ENCODE measurements at places on chromosomes 4 and X.

DNA sequence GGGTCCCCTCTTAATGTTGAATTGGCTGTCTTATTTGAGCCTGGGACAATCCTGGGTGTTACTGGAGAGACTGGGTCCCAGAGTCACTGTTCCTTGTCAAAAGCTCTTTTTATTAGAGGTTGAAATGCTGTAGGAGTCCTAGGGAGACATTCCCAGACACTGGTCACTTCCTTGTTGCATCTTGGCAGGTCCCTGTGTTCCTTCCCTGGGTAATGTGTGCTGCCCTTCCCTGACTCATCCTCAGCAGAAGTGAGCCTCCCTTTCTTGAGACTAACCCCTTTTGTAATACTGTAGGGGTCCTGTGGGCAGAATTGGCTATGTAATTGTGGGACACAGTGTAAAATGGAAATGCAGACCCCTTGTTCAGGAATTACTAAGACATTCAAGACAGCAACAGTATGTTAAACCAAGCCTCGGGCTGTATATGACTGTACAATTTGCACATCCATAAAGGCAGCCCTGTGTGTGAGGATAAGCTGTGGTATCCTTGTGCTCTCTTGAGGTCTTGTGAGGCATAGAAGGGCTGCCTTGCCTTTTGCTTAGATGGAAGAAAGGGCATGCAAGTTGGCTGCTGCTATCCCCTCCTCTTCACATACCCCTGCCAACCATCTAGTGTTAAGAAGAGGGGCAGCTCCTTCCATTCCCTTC is 53.5 kb downstream of the DCLK2 start:
- DNase-seq = no peak

DNA sequence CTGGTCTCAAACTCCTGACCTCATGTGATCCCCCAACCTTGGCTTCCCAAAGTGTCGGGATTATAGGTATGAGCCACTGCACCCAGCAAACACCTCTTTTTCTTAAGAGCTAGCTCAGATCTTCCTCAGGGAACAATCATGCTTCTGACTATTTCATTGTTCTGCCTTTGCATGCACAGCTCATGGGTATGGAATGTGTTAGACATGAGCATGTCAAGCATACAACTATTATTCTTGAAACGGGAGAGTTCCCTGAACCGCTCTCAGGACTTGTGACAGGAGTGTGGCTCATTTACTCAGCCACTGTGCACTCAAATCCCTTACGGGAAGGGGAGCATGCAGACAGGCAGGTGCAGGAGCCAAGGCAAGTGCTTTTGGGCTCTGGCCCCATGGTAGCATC is 231.7 kb upstream of the TAPT1 start:
- DNase-seq = no peak

- no peak for DNase-seq
Measured at GRCh38 chrX:105483011-105483410, 262.5 kb upstream of the TEX13A start.

DNA sequence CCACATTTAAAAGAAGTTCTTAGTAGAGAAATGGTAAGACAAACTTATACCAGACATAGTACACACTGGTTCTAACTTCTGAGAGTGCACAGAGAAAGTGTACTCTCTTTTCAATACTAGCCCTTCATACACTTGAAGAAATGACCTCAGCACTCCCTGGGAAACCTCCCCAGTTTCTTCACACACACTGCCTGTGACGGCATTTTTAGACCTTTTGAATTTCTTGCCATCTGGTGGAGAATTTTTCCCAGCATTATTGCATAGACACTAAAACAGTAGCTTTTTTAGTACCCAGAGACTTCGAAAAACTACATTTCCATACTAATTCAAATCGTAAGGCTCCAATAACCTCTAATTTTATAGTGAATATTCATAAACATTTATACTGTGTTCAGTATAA is 341.6 kb upstream of the MAOA start:
- no peak for DNase-seq

DNA sequence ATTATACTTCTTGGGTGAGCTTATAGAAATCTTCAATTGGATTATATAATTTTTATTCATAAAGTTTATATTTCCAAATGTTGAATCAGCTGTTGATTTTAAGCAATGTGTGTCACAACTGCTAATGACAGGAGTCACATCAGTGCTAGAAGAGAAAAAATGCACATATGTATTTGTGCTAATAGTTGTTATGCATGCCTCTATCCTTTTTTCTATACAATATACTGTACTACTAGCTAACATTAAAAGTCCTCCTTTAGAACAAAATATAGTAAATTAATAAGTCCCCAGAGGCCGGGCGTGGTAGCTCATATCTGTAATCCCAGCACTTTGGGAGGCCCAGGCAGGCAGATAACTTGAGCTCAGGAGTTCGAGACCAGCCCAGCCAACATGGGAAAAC is 23.7 kb upstream of the HNRNPD start:
- no peak for DNase-seq

GRCh38 chr4:1961563-1961962 is 47.2 kb downstream of the NELFA start:
- no peak for DNase-seq

- no peak for DNase-seq
Measured at GRCh38 chrX:136204571-136204970, 46.6 kb downstream of the MAP7D3 start.

DNA sequence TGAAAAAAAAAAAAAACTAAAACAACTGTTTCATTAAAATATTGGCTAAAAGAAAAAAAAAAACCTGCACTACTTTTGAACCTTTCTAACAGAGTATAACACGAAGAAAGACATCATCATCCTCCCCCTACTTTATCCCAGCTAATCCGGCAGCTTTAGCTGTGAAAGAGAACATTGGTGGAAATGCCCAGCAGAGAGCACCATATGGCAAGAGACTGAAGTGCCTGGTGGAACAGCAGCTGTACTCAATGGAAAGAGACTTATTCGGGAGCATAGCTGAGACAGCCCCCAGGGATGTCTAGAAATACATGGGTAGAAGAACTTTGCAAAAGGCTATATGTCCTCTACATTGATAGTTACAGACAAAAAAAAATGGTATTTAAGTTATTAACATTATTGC is 30.3 kb downstream of the STPG2 start:
- no peak for DNase-seq

DNA sequence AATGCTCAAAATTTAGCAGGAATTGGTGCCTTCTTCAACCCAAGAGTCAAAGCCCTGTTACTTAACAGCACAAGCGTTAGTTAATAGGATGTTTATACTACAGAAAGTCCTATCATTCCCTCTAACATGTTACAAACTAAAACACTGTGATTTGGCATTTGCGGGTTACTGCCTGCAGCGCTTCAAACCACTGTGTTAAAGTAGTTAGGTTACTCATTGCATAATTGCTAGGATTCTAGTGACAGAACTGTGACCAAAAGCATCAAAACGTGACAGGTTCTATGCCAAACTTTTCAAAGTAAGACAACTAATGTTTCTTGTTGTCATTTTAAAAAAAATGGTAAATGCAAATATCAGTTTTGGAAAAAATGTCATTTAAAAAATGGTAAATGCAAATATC is 442.8 kb upstream of the ZFP42 start:
- DNase-seq = no peak

DNA sequence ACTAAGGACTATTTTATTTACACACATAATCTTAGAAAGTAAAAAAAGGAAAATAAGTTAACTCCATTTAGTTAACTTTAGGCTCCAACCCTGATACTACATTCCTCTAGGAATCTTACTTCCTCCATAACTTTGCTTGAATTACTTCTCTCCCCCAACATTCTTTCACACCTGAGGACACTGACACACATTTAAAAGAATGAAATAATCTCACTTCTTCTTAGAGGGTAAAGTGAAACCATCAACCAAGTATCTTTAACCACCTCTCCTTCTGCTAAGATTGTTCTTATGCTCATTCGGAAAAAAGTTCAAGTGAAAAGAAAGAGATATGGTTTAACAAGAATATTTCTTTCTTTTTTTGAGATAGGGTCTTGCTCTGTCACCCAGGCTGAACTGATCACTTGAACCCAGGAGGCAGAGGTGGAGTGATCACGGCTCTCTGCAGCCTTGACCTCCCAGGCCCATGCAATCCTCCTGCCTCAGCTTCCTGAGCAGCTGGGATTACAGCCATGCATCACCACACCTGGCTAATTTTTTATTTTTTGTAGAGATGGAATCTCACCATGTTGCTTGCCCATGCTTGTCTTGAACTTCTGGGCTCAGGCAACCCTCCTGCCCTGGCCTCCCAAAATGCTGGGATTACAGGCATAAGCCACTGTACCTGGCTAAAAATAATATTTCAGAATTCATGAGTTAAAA is 28.5 kb downstream of the SLC25A4 start:
- no peak for DNase-seq

DNA sequence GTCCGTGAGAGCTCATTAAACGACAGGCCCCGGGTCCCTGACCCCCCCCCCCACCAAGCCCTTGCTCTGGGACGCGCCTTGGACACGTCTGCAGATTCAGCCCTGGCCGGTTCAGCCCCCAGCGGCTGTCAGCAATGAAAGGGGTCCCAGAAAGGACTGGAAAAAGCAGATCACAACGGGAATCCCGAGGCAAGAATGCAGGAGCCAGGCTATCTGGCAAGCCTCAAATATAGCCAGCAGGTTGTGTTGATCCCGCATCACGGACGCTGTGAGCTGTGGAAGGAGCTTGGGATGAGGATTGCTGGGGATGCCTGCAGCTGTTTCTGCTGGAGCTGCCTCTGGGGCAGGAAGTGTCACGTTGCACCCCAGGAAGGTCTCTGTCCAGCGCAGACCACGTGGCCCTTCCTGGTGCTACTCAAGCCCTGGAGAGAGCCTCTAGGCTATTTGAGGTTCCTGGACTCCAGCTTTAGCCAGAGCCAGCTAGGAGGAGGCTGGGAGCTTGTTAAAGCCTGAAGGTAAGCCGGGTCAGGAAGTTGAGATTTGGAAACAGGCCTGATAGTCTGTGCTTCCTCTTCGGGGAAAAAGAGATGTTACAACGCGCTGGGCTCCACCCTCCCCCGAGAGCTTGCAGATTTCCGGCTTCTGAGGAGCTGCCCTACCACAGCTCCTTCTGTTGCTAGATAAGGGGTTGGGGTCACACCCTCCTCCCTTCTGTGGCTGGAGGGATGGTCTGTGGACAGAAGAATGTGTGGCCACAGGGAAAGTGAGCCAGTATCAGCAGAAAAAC is 19.3 kb upstream of the CSF2RA start:
- DNase-seq = no peak

- no peak for DNase-seq
Measured at GRCh38 chrX:154599531-154599930, 14.6 kb downstream of the CTAG1A start.

DNA sequence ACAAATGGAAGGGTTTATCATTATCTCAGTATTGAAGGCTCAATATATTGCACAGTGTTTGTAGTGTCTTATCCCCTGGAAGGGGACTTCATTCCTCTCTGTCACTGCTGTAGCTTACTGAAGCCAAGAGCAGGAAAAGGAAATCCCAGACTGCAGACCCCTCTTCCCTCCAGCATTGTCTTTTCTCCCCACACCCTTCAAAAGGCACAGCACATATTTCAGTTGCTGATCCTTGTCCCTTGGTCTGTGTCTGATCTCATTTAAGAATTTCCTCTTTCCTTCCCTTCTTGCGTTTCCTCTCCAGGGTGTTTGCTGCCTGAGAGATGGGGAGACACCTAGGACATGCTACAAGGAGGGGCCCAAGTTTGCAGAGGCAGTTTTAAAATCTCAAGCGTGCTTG is 40.1 kb downstream of the STIM2 start:
- DNase-seq = no peak

DNA sequence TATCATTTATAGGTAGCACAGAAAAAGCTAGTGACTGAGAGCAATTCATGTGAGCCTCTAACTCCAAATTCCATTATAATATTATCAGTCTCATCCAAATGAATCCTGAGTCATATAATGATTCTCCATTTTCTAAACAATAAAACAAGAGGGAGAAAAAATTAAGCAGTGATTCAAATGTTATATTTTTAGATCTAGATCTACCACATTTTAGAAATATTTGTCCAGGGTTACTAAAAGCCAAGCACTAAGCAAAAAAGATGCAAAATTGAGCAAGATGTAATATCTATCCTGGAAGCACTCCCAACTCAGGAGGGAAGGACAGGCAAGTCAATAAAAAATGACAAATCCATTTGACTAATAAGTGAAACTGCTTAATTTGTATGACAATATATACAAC is 172.8 kb downstream of the FBXW7 start:
- no peak for DNase-seq

GRCh38 chr4:169921732-169922131 is 104.5 kb downstream of the MFAP3L start:
- no peak for DNase-seq

DNA sequence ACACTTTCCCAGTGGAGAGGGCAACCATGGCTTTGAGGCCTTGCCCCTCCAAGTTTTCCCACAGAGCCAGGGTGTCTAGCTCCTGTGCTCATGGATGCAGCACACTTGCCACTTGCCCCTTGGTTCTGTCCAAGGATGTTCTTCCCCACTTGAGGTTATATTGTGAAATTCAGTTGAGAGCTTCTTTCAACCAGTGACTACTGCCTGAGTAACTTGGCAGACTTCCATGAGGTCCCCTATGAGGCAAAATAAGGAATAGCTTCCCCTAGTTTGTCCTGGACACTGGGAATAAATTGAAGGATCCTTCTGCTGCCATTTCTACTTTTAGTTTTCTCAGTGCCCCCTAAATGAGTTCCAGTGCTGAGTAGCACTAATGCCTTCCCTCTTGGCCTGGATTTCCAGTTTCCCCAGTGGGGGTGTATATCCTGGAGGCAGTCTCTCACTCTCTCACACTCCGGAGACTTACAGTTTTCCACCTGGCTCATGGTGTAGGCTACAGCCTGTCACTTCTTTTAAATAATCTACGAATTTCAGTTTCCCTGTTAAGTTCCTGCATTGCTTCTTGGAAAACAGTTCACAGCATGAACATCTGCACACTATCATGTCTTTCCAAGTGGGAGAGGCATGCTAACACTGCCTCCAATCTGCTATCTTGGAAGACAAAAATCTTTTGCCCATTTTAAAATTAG is 36.4 kb upstream of the ADH4 start:
- DNase-seq = no peak

- DNase-seq = no peak
Measured at GRCh38 chr4:74377714-74378113, 12.8 kb downstream of the EREG start.

- DNase-seq = no peak
Measured at GRCh38 chr4:137949746-137950145, 292.4 kb downstream of the SLC7A11 start.

GRCh38 chr4:100495074-100495473 is 22.7 kb downstream of the EMCN start:
- no peak for DNase-seq

DNA sequence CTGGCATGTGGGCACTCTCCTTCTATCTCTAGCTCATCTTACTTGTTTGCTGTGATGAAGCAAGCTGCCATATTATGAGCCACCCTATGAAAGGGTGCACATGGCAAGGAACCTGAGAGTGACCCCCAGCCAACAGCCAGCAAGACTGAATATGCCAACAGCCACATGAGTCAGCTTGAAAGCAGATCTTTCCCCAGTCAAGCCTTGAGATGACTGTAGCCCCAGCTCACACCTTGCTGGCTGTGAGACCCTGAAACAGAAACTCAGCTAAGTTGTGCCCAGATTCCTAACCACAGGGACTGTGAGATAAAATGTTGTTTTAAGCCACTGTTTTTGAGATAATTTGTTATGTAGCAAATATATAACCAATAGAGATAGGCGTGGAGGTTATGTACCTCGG is 36.2 kb downstream of the KDM5C start:
- DNase-seq = no peak
